SK-N-DZ (cell line): ENCODE measurements at places on chromosomes 1 and 21.

DNA sequence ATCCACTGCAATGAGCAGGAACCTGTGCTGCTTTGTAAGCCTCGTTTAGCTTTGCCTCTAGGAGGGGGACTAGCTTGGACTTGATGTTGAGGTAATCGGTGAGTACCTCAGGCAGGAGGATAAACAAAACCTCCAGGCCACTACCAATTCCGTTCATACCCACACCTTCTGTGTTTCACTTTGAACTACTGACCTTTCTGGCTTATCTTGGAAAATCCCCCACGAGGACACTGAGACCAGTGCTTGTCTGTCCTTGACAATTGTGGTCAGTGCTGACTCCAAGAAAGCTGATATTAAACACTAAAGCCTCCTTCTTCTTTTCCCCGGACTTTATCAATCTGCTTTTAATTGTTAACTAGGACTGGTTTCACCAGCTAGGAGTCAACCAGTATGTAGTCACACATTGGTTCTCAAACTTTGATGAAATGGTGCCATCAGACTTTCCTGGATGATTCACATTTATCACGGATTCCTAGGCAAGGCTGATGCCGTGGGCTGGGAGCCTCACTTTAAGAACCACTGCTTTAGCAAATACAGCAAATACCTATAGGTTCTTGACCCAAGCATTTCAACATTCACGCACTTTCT is 52.7 kb downstream of the TGFB2 start:
- no peak for DNase-seq

DNA sequence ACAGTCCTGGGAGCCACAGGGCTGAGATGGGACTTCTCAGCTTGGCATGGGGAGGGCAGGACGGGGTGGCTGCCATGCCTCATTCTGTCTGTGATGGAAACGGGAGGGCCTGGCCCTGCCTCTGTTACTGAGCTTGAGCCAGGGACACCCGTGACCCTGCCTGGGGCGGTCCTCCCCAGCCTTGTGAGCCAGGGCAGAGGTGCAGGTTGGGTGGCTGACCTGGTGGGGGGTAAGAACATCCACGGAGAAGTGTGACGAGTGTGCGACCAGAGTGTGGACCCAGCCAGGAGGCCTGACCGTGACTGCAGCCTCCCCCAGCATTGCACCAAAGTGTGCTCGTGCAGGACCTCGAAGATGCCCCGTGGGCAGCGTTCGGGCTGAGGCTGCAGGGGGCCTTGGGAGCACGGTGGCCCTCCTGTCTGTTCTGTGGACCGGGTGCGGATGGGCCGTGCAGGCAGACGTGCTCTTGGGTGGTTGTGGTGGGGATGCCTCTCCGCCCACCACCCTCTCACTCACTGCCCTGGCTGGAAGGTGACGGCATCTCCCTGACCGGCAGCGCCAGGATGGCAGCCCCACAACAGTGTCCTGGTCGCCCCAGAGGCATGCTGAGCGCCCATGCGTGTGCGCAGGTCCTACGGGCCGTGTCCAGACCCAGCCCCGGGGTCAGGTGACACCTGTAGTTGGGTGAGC is 45.4 kb downstream of the SKI start:
- DNase-seq = no peak

GRCh38 chr1:213999732-214000131 is 12.0 kb downstream of the PROX1 start:
- no peak for DNase-seq

GRCh38 chr1:199546323-199546722 is 481.2 kb upstream of the NR5A2 start:
- DNase-seq = no peak

DNA sequence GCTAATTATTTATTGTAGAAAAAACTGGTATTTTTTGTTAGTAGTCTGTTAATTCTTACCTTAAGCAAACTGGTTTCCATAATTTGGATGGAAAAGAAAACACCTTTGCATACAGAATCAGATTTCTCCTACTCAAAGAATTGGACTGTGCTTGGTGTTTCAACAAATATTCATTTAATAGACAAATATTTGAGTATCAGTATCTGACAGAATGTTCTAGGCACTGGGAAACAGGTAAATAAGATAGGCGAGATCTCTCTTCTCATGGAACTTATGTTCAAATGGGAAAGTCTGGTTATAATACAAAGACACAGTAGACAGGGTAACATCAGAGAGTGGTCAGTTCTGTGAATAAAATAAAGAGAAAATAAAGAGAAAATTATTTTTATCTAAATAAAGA is 119.9 kb downstream of the NOS1AP start:
- DNase-seq = no peak

- DNase-seq = no peak
These were observed 37.8 kb downstream of the LPAR3 start for GRCh38 chr1:84855168-84855567.

GRCh38 chr1:184287001-184287400 is 99.8 kb upstream of the C1orf21 start:
- no peak for DNase-seq

GRCh38 chr1:33093004-33093403 is 12.1 kb downstream of the AZIN2 start:
- no peak for DNase-seq

GRCh38 chr1:55792870-55793269 is 577.7 kb upstream of the USP24 start:
- DNase-seq = no peak

- peak; percentile 83 for DNase-seq
These were observed 5.1 kb upstream of the SSR2 start for GRCh38 chr1:156025876-156026275.

GRCh38 chr1:12531179-12531499 is 86.9 kb downstream of the DHRS3 start:
- no peak for DNase-seq

GRCh38 chr1:76330991-76331603 is 256.6 kb downstream of the ST6GALNAC3 start:
- DNase-seq = peak; percentile 55

GRCh38 chr1:109979489-109980091 is 5.0 kb upstream of the AHCYL1 start:
- DNase-seq = no peak

- no peak for DNase-seq
These were observed 651.8 kb downstream of the LMO4 start for GRCh38 chr1:87980494-87980893.
